ENCODE measurements at places on chromosomes 12 and 14. TPM values are rescaled to one million over a fixed set of nuclear protein-coding genes. Genes with fewer than 3 reads are reported as not detected.

- H3K4me3 ChIP-seq: no peak overlapping the region
- no peaks in the 10 kb centered on the region for H3K27me3 ChIP-seq
- no peaks in the 10 kb centered on the region for H3K36me3 ChIP-seq
- DNase-seq: peak; percentile 91
- H3K27ac ChIP-seq: peak overlapping the region; percentile 98
These were observed 7.9 kb downstream of the HDAC7 start for GRCh38 chr12:47811581-47812484.

DNA sequence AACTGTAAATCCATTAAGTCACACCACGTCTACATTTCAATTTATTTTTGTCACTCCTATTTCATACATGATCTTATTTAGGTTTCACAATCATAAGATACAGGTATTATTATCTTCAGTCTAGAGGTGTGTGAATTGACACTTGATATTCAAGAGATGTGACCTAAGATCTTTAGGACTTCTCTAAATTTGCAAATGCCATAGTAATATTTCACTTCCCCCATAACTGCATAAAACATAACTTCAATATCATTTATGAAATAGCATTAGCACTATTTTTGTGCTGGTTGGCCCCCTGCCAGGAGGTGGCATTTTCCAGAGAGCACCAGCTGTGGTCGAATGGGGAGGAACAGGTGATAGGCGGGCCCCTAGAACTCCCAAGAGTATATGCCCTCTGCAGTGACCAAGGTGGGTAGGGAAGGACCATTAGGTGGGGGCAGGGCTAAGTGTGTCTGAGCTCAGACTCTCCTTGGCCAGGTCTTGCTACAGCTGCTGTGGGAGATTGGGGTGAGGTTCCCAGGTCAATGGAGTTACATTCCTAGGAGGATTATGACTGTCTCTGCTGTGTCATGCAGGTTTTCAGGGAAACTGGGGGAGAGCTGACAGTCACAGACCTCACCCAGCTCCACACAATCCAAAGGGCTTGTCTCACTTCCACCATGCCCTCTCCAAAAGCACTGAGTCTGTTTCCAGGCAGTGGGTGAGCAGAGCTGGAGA lies 49.2 kb upstream of the ERGIC2 start:
- no peak overlapping the region for H3K27ac ChIP-seq
- DNase-seq: no peak
- no peak overlapping the region for H3K4me3 ChIP-seq
- no peaks in the 10 kb centered on the region for H3K4me1 ChIP-seq
- H3K27me3 ChIP-seq: no peaks in the 10 kb centered on the region

DNA sequence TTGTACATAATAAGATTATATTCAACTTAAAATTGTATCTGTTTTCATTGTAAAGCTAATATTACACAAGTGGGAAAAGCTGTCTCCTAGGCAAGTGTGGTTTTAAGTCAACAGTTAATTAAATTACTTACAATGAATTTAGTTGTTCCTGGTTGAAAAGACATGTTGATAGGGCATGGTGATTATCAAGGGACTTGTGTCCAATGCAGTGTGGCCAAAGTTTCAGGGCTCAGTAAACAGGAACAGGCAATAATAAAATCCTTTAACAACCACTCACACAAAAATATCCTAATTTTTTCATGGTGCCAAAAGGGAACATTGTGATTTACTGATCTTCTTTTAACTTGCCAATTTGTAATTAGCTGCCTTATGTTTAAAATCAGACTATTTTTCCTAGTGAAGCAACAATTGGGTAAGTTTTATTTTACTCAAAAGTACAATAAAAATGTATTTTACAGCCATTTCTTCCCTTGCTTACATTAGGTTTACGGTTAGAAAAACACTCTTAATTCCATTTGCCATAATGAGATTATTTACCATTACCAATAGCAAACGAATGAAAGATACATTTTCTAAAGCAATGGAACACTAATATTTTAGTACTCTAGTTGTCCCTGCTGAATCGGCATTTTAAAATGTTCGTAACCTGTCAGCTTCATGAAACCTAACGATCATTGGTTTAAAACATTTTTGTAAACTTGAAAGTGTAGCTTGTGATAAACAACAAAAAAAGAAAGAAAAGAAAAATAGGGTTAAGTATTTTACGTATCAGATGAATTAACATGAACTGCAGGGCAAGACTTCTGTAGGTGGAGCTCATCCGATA lies 1.8 kb upstream of the WNK1 start:
- peaks cover 34% of the 10 kb centered on the region for H3K4me1 ChIP-seq
- peak overlapping the region; percentile 27 for H3K4me3 ChIP-seq
- H3K27me3 ChIP-seq: no peaks in the 10 kb centered on the region
- peak overlapping the region; percentile 99 for H3K27ac ChIP-seq
- DNase-seq: no peak
- H3K36me3 ChIP-seq: no peaks in the 10 kb centered on the region

SCAF11 gene
- 165 TPM for total RNA-seq

MMP17 gene
- total RNA-seq: 3.6 TPM

KIF21A gene
- total RNA-seq: 12.0 TPM
